ENCODE measurements at places on chromosomes 12 and 14.

DNA sequence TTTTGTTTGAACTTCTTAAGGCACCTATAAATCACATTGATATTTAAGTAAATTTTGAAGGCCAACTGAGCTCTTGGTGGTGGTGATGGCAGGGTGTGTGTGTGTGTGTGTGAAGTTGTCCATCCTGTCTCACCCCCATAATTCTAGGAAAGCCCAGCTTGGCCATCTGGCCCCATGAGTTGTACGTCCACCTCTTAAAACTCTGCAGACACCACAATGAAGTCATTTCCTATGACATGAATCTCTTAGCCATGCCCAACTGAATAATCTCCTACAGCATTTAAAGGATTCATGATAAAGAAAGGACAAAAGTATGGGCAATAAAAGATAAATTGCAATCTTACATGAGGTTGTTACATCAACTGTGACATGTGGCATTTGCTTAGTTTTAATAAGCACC, 123.4 kb downstream of the TTC7B start:
- DNase-seq = no peak

DNA sequence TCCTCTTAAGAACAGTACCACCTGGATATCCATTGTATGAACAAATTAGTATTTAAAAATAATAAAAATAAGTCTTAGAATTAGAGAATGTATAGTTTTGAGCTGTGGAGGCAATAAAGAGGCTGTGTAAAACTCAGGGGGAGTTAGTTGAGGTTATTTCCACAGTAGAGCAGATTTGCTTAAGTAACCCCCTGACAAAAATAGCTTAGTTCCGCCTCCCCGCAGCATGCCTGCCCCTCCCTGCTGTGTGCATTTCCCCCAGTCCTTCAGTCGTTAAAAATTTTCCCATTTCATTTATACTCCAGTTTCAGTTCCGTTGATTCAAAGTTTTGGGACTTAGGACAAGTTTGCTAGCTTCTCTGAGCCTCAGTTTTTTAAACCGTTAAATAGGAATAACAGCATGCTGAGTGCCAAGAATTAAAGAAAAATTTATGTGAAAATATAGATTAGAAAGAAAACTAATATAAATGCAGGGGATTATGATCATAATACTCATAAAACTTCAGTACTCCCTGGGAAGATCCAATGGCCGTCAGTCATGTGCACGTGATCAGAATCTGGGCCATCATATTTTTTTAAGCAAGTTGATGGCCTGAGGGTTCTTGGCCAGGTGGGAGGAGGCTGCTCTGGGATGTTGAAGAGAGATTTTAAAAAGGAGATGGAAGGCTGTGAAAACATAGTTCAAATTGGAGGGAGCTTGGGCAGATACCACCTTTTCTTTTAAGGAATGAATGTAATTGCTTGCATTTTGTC, 14.5 kb upstream of the SLC38A2 start:
- DNase-seq = no peak

DNA sequence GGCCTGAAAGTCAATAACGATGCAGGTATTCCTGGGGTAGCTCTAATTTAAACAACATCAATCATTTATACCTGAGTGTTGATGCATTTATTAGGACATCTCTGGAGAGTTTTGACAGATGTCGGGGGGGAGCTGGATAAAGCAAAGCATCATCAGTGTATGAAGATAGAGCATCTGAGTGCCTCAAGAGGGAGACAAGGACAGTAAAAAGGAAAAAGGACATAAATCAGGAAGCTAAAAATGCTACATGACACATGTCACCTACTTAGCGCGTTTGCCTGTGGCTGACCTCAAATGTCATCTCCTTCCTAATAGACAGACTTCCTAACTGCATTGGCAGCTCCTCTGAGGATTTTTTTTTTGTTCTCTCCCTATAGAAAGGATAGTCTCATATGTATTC, 259.5 kb upstream of the PKP2 start:
- DNase-seq = no peak

GRCh38 chr12:96302687-96303310, 97.4 kb downstream of the CDK17 start:
- DNase-seq = no peak

GRCh38 chr14:73242357-73242901, 5.1 kb downstream of the PAPLN start:
- DNase-seq = no peak
